ENCODE measurements at places on chromosomes 11 and 22. TPM values are rescaled to one million over a fixed set of nuclear protein-coding genes. Genes with fewer than 3 reads are reported as not detected.

The LDHA gene
- total RNA-seq, result 2,159 TPM

The KDELR3 gene
- total RNA-seq, result 20.3 TPM

The COMT gene
- total RNA-seq, result 170 TPM

The SOX6 gene
- total RNA-seq, result 0.01 TPM

The MPZL2 gene
- not detected for total RNA-seq

The TTC28 gene
- 3.0 TPM for total RNA-seq

The PAMR1 gene
- not detected for total RNA-seq

The F2 gene
- 3.2 TPM for total RNA-seq

The EIF3L gene
- total RNA-seq, result 286 TPM

The OR8D2 gene
- total RNA-seq, result not detected

The SLC37A2 gene
- 0.12 TPM for total RNA-seq

The PPP2R1B gene
- 14.1 TPM for total RNA-seq

The PATE2 gene
- total RNA-seq, result not detected

The OR51B4 gene
- total RNA-seq, result not detected

The PGA3 gene
- total RNA-seq, result not detected

The HTR3B gene
- total RNA-seq, result not detected

The DERL3 gene
- 0.17 TPM for total RNA-seq

The C1QTNF5 gene
- total RNA-seq, result not detected

The TLCD5 gene
- 7.1 TPM for total RNA-seq

The KDM4E gene
- not detected for total RNA-seq

The CARD16 gene
- total RNA-seq, result 0.23 TPM

The KRTAP5-11 gene
- not detected for total RNA-seq
